ENCODE measurements at places on chromosomes 2 and 18.
A peak's percentile ranks its signal among the peaks of the same experiment; 100 is the strongest.

GRCh38 chr18:48743886-48744285 is 205.1 kb downstream of the CTIF start:
- ATAC-seq: no peak

- ATAC-seq: no peak
Measured at GRCh38 chr2:125167152-125167551, 1142.1 kb downstream of the CNTNAP5 start.

- ATAC-seq: no peak
Measured at GRCh38 chr2:43898134-43898837, 59.5 kb downstream of the ABCG8 start.

- no peak for ATAC-seq
Measured at GRCh38 chr18:13271302-13271911, 52.8 kb downstream of the LDLRAD4 start.

- ATAC-seq: peak; percentile 81
Measured at GRCh38 chr18:23735021-23735464, 45.8 kb downstream of the LAMA3 start.

DNA sequence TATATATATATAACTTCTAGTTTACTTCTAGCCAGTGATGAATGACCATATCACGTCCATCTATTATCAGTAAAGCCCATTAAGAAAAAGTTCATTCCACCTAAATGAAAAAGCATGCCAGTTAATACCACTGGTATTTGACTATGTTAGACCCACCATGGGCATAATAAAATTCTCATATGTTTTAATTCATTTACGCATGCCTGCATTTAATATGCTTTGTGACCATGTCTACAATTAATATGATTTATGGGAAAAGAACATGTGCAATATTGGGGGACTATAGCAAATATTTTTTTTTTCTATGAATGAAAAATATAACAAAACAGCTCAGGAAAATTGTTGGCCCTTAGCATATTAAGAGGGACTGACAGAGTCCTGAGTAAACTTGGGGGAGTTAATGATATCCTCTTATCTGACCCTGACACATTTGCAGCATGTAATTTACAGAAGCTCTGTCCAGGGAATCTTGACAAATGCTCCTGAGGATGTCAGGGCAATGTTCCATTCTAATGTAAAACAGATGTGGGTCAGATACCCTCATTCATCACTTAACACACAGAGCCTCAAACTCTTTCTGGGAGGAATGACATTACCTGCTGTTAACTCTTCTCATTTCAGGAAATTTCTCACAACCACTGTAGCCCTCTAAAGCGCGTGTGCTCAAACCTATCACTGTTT is 90.6 kb downstream of the PAX3 start:
- no peak for ATAC-seq

GRCh38 chr18:10401521-10401920 is 52.9 kb upstream of the APCDD1 start:
- no peak for ATAC-seq
